ENCODE measurements at places on chromosomes 5 and 9.
A peak's percentile ranks its signal among the peaks of the same experiment; 100 is the strongest.

- DNase-seq: no peak
Observed at GRCh38 chr5:14173377-14174229, 30.5 kb downstream of the TRIO start.

GRCh38 chr5:763397-763796 lies 21.1 kb downstream of the ZDHHC11B start:
- no peak for DNase-seq

DNA sequence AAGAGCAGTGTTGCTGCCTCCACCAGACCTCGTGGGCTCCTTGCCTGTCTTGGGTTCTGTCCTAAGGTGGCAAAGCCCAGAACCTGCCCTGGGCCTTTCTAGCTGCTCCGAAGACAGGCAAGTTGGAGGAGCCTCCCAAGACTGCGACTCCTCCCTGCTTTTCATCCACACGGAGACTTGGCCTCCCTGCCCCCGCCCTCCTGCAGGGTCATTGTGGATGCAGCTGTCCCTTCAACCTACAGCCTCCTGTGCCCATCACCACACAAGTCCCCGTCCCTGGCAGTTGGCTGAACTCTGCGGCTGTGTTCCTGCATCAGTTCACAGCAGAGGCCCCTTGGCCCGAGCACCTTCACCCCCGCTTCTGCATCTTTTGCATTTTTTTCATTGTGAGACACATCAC lies 59.2 kb downstream of the WNK2 start:
- DNase-seq: no peak

DNA sequence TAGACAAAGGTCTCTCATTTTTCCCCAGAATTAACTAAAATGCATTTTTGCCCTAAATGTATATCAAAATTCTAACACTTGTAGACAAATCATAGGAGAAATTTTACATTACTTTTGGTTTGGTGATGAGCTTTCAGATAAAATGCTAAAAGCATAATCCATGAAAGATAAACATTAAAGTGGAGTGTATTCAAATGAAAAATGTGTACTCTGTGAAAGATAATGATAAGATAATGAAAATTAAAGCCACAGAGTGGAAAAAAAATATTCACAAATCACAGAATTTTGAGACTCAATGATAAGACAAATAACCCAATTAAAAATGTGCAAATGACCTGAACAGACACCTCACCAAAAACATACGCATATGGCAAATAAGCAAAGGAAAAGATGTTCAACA lies 176.9 kb upstream of the ADAMTS16 start:
- no peak for DNase-seq

GRCh38 chr5:161077936-161078545 lies 226.0 kb upstream of the ATP10B start:
- no peak for DNase-seq

DNA sequence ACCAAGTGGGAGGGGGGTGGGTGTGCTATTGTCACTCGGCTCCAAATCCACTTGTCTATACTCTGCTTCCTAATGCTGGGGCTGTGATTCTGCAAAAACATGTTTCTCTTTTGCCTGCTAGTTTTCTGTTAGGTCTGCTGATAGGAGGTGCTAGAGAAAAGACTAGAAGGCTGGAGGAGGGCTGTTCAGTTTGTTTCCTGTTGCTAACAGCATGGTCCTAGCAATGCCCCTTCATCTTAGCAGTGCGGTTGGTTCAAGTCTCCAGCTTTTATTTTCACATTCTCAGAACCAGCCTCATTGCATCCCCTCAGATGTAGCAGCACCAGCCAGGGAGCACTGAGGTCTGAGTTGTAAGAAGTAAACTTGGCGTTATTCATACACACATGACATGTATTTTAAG lies 310.2 kb downstream of the YTHDC2 start:
- no peak for DNase-seq

- no peak for DNase-seq
Observed at GRCh38 chr5:102596113-102596512, 97.3 kb upstream of the SLCO6A1 start.

DNA sequence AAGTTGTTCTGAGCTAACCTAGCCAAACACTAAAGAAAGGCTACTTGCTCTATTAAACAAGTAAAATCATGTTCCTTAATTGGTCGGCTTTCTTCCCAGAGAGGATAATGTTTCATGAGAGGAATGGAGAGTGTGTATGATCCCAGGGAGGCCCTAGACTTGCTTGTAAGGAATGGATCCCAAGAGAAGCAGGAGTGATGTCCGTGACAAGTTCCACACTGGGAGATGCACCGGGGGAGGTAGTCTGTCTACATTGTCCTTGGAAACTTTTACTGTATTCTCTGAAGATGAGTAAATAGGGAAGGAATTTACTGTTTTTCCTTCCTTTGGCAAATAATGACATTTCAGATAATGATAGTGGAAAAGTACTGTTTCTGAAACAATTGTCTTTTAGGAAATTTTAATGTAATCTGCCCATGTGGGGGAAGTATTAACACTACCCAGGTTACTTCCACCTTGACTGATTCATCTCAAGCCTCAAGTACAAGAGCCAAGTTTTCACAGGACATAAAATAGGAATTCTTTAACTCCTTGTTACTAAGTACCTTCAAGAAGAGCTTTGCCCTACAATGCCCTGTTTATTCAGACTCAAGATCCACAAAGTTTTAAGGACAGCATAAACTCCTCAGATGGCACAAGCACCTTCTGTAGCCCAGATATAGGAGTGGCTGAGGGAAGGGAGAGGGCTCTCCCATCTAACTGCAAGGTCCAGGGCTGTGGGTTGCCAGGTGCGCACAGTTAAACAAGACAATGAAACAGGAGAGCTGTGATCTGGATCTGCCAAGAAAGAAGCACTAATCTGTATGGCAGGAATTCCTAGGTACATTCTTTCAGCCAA lies 152.1 kb downstream of the GNA14 start:
- DNase-seq: peak; percentile 57

- peak; percentile 7 for DNase-seq
Observed at GRCh38 chr5:148729182-148729581, 74.9 kb upstream of the HTR4 start.

DNA sequence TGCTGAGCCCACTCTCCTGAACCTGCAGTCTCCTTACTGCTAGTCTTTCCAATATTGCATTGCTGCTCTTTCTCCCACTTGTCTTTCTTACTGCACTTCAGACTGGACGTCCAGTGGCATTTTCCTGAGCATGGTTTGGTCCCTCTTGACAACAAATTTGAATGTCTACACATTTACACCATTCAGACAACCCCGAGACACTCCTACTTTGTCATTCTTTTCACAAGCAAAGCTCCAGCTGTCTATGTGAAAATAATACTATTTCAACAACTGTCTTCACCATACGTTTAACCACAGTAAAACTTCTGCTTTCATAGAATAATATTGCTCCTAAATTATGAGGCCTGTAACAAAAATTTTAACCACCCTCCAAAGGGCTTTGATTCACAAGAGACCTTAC lies 10.4 kb upstream of the APTX start:
- DNase-seq: no peak

- no peak for DNase-seq
Observed at GRCh38 chr5:179774442-179774841, 19.3 kb upstream of the LTC4S start.

- DNase-seq: no peak
Observed at GRCh38 chr9:110700953-110701352, 32.4 kb downstream of the MUSK start.

DNA sequence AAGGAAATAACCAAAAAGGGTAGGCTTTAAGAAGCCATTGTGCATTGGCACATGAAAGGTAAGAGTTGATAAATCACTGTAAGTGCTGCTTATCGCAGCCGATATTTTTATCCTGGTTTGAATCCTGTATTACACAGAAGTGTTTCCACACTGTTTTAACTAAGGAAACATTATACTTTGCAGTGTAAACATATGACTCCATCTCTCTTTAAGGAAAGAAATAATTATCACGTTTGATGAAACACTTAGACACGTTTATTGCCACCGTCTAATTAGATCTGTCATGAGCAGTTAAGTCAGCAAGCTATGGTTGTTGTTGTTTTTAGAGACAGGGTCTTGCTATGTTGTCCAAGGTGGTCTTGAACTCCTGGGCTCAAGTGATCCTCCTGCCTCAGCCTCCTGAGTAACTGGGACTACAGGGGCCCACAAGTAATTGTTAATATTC lies 85.7 kb upstream of the TNFAIP8 start:
- no peak for DNase-seq

DNA sequence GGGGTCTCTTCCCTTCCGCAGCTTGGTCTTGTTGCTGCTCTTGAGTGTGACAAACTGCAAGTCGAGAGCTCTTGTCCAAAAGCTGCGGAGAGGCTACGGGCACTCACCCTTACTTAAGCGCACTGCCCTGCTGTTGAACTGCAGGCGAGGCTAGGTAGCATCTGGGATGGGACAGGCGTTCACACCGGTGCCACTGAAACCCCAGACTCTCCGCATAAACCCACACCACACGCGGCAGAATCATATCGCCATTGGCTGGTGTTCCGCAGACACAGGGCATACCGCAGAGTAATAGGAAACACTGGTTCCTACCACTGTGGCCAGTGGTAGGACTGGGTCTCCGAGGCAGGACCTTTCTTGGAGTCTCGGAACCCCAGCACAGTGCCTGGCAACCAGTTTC lies 2.2 kb upstream of the NPR3 start:
- no peak for DNase-seq

- no peak for DNase-seq
Observed at GRCh38 chr9:38694676-38695075, 25.3 kb downstream of the FAM240B start.

- no peak for DNase-seq
Observed at GRCh38 chr5:122701640-122702523, 73.0 kb upstream of the SNX2 start.

DNA sequence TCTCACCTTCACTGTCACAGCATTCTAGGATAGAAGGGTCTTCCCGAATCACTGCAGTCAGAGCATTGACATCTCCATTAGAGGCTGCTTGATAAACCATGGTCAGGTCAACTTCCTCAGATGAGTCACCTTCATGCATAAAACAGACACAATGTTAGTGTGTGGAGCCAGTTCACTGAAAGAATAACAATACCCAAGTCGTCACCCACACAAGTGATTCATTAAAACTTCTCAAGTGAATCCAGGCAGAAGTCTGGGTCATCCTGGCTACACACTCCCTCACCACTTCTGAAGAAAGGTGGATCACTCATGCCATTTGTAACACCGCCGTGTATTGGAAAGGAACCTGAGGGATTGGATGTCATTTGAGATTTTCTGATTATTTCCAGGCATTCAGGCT lies 49.6 kb downstream of the ANKRD55 start:
- no peak for DNase-seq
